ENCODE measurements at places on chromosomes 16 and 17.

DNA sequence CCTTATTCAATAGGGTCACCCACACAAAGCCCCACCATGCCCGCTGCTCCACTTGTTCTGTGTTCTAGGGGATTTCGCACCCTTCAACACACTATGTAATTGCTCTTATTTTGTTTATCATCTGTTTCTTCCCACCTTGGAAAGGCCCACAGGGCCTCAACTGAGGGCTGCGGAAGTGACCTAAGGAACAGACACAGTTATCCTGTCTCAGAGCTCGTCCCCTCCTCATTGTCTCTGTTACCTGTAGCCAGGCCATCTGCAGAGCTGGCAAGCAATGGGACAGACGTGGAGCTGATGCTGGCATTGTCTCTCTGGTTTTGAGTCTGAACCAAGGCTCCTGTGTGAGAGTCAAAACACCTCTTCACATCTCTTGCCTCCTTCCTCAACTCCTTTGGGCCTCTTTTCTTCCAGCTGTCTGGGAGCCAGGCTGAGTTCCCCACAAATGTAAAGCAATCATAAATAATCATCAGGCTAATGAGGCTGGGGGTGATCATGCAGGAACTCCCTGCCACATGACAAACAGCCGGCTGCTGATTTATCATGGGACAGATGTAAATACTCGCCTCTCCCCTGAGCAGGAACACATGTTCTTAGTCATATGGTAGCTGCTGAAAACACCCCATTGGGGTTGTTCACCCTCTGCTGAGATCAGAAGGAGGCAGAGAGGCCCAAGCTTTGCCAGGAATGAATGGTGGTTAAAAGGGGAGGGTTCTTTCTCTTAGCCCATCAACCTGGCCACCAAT, 71.9 kb downstream of the AXIN2 start:
- DNase-seq = no peak

GRCh38 chr17:58446086-58446485, 28.8 kb upstream of the RNF43 start:
- DNase-seq = no peak

GRCh38 chr17:2247005-2247404, 56.6 kb downstream of the SMG6 start:
- DNase-seq = no peak

- DNase-seq = no peak
These were observed 6.1 kb upstream of the STH start for GRCh38 chr17:45992904-45993303.

DNA sequence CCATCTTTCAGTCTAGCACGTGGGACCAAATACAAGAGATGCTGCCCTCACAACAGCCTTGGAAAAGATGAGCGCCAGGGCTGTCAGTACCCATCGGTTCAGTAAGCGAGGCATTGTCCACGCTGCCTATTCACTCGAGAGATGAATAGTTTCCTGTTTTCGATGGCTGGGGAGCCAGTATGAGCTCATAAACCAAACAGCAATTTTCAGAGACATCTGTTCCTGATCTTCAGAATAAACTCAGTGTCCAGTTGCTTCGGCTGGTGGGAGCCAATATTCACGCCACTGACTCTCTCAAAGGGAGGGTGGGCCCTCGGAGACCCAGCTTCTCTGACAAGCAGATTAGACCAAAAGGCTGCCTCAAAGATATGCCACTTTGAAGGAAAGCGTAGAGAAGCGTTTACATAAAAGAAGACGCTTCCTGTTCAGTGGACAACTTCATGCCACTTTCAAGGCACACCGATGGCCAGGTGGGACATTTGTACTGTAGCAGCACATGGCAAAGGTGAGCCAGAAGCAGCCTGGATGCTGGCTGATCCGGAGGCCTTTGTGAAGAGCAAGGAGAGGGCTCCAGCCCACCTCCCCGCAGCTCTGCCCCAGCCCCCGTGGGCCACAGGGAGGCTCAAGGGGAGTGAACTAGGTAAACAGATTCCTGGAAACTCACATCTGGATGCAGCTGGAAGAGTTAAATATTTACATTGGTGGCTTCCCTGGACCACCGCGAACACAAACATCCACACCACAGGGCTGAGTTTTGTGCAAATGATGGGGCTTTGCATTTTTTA, 6.0 kb downstream of the TIMM22 start:
- no peak for DNase-seq

DNA sequence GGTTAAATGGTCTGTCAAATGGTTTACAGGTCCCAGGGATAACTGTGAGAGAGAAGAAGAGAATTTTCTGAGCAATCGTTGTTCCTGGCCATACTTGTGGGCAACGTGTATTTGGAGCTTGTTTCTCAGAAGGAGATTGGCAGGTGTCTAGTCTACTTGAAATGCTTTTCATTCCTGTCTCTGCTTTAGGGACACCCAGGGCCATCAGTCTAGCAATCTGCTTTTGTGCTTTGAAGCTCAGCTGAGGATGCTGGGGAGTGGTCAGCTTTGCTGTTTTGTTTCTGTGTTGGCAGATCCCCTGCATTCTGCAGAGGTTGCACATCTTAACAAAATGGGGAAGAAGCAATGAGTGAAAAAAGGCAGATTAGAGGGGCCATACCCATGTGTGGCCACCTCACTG, 193.7 kb downstream of the SHISA9 start:
- DNase-seq = no peak

- DNase-seq = peak; percentile 69
These were observed 32.3 kb downstream of the RAP1GAP2 start for GRCh38 chr17:2828397-2829038.

DNA sequence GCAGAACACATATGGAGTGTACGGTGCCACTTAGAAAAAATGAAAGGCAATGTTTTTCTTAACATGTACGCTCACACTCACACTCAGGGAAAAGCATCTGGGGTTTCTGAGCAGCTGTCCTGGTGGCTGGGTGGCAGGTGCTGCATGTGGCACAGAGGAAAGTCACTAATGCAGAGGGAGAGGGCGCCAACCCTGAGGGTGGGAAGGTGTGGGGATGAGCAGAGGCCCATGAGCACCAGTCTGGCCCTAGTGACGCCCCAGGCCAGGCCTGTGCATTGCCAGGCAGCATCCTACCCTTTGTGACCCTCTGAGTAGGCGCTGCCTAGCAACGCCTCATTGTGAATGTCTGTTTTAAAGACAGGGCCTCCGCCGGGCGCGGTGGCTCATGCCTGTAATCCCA, 19.1 kb upstream of the LCMT1 start:
- no peak for DNase-seq

DNA sequence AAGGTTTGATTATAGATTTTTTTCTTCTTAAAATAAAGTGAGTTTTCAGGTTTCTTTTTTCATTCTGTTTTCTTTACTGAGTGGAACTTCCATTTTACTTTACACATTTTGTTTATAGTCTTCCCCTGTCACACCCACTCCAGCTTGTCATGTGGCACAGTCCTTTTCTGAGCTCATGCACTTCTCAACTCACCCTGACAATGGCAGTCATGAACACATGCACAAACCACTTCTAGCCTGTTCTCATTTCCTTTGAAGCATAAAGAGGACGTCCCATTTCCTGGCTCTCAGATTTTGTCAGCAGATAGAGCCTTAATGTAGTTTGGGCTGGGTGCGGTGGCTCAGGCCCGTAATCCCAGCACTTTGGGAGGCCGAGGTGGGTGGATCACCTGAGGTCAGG, 168.0 kb downstream of the AHSP start:
- DNase-seq = no peak

DNA sequence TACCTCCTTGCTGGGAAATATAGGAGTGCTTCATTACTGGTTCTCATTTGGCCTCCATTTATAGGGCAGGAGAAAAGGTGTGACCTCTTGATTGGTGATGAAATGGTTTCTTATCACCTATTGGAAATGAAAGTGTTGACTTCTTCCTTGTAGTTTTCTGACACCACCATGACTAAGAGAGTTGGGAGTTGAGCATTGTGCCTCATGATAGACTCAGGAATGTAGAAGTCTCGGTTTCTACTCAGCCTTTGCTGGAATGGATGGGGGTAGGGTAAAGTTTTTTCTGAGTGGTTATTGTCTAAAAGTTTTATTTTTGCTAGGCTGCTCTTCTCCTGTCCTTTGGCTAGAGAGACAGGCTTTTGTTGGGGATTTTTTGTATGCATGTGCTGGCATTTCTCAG, 117.4 kb downstream of the PHKB start:
- no peak for DNase-seq

DNA sequence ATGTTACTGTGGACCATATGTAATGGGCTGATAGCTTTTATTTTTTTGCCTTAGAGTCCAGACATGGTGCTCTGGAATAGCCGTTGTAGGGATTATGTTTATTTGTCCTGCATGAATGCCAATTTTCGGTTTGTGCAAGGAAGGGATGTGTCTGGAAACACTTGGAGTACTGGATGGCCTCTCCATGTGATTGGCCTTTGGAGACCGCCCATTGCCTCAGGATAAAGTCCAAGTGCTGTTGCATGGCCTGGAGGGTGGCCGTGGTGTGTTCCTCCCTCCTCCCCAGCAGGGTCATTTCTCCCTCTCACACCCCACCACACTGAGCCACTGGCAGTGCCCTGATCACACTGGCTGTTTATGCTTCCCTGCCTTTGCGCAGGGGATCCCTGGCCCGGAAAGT, 93.9 kb downstream of the MSI2 start:
- no peak for DNase-seq

GRCh38 chr17:10156599-10156947, 41.8 kb downstream of the GAS7 start:
- DNase-seq = no peak

- DNase-seq = no peak
These were observed 22.4 kb downstream of the TBC1D3B start for GRCh38 chr17:36153895-36154610.

DNA sequence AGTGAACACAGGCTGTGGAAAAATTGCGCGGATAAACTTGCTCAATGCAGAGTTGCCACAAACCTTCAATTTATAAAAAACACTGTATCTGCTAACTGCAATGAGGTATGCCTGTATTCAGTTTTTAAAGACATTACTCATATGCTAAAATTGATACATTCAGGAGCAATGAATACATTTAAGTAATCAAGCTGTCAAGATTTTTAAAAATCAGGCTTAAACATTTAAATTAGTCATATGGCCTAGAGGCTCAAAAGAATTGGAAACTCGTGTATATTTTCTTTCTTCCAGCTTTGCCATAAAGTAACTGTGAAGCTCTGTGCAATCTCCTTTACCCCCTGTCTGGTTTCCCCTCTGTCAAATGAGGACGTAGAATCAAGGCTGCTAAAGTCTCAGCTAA, 4.1 kb downstream of the SYNRG start:
- no peak for DNase-seq

DNA sequence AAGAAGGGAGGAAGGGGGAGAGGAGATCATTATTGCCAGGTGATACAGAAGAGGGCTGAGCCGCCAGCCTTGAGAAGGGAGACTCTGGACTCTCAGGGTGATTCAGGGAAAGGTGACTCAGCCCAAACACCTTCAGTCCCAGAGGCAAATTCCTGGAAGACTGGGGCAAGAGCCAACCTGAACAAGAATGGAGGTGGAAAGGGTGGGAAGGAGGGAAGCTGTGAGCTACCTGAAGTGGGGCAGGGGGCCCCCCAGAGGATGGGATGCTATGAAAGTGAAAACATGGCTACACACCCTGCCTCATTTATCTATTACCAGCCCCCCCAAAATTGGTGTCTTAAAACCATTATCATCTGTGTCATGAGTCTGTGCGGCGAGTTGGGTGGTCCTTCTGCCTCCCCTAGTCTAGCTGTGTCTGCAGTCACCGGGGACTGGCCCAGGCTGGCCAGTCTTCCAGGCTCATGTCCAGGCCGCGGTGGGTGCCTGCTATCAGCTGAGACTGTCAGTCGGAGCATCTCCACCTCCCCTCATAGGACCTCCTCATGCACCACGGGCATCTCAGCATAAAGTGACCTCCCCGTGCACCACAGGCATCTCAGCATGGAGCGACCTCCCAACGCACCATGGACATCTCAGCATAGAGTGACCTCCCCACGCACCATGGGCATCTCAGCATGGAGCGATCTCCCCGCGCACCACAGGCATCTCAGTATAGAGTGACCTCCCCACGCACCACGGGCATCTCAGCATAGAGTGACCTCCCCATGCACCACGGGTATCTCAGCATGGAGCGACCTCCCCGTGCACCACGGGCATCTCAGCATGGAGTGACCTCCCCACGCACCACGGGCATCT, 3.2 kb upstream of the SLC47A2 start:
- no peak for DNase-seq

- no peak for DNase-seq
These were observed 252.8 kb downstream of the IRX3 start for GRCh38 chr16:54033747-54034146.

DNA sequence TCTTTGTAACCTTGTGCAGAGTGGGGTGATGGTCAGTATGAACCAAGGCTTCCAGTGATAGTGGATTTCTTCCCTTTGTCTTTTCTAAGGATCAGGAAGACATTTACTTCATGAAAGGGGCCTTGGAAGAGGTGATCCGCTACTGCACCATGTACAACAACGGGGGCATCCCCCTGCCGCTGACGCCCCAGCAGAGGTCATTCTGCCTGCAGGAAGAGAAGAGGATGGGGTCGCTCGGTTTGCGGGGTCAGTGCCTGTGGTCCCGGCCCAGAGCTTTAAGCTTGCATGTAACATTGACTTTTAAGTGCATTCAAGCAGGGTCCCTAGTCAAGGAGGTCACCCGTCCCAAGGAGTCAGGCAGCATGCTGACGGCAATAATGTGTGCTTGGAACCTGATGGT, 56.0 kb downstream of the MEAK7 start:
- no peak for DNase-seq

GRCh38 chr17:78963378-78963777, 16.3 kb downstream of the LGALS3BP start:
- DNase-seq = no peak

GRCh38 chr16:69852815-69853214, 90.7 kb downstream of the WWP2 start:
- no peak for DNase-seq

DNA sequence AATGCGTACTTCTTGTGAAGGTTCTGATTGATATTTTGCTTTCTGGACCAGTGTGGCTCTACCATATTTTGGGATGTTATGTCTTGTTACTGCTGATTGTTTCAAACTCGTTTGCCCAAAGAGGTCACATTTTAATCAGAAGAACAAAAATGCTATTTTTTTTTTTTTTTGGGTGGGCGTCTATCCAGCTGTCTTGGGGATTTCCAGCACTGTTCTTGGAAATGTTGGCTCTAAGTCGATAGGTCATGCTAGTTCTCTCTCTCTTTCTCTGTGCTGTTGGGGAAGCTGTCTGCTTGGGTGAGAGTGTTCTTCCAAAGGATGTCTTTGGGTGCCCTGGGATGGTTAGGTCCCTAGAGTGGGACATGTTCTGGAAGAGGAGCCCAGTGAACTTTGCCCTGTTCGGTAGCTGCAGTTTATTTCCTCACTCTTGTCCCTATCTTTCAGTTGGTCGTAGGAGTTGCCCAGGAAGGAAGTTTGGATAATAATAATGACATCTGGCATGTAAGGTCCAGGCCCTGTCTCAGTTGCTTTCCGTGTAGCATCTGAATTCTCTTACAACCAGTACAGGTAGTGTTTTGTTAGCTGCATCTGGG, 2.9 kb downstream of the IRF8 start:
- DNase-seq = no peak

Measured in activated T-cell treated with anti-CD3 and anti-CD28 coated beads for 24 hours (primary cell).